ENCODE measurements at places on chromosomes 12 and 14. TPM values are rescaled to one million over a fixed set of nuclear protein-coding genes. Genes with fewer than 3 reads are reported as not detected.

TAPBPL gene
- 17.7 TPM for total RNA-seq

ARHGAP9 gene
- not detected for total RNA-seq

CCDC38 gene
- total RNA-seq = not detected

OR4E2 gene
- not detected for total RNA-seq

GAS2L3 gene
- 44.1 TPM for total RNA-seq

ARHGDIB gene
- total RNA-seq = 4.7 TPM

ZFP36L1 gene
- 104 TPM for total RNA-seq

KRT72 gene
- not detected for total RNA-seq

CLEC14A gene
- 15.9 TPM for total RNA-seq

BDKRB1 gene
- 9.7 TPM for total RNA-seq

RGS6 gene
- not detected for total RNA-seq

PAX9 gene
- not detected for total RNA-seq

AKAP3 gene
- 2.6 TPM for total RNA-seq

SRGAP1 gene
- total RNA-seq = 27.5 TPM

FAM186B gene
- 0.99 TPM for total RNA-seq

OTOGL gene
- total RNA-seq = under 0.01 TPM

MDGA2 gene
- total RNA-seq = under 0.01 TPM

FGD4 gene
- total RNA-seq = 19.2 TPM

FAM222A gene
- 0.15 TPM for total RNA-seq

ADAM20 gene
- total RNA-seq = 1.9 TPM

RTL1 gene
- not detected for total RNA-seq

CFL2 gene
- total RNA-seq = 154 TPM

SLC38A4 gene
- 1.2 TPM for total RNA-seq

PRH2 gene
- not detected for total RNA-seq

MYH6 gene
- total RNA-seq = not detected

OTX2 gene
- not detected for total RNA-seq

SAMD15 gene
- total RNA-seq = 3.3 TPM

PMCH gene
- total RNA-seq = not detected

SALL2 gene
- 6.0 TPM for total RNA-seq

COCH gene
- total RNA-seq = 0.33 TPM

LRP6 gene
- total RNA-seq = 58.3 TPM

CDCA3 gene
- total RNA-seq = 3.3 TPM

TAS2R46 gene
- 6.3 TPM for total RNA-seq

PRDM4 gene
- total RNA-seq = 34.9 TPM

KCNA5 gene
- total RNA-seq = not detected

IL31 gene
- total RNA-seq = not detected

Data from smooth muscle cell of trachea (primary cell).